ENCODE measurements at places on chromosomes 5 and 9.

- DNase-seq = no peak
These were observed 96.4 kb upstream of the SPOCK1 start for GRCh38 chr5:137595396-137596079.

GRCh38 chr5:36854402-36855140 is 22.0 kb upstream of the NIPBL start:
- DNase-seq = no peak

GRCh38 chr9:38094165-38094564 is 25.1 kb upstream of the SHB start:
- DNase-seq = no peak

DNA sequence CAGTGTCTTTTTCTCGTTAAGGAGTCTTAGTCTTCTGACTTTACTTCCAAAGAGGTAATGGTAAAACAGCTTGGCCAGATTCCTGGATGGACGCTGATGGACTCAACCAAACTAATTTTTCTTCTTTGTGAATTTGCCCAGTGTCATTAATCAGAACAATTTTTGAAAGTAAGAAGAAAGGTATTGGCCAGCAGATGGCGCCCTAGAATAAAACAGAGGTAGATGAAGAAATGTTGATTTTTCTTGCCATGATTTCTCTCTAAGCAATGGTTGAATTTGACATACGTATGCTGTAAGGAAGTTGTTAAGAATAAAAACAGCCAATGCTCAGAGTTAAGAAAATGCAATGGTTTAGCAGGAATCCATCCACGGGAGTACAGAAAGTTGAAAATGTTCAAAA is 500.0 kb downstream of the DIRAS2 start:
- DNase-seq = peak; percentile 4

DNA sequence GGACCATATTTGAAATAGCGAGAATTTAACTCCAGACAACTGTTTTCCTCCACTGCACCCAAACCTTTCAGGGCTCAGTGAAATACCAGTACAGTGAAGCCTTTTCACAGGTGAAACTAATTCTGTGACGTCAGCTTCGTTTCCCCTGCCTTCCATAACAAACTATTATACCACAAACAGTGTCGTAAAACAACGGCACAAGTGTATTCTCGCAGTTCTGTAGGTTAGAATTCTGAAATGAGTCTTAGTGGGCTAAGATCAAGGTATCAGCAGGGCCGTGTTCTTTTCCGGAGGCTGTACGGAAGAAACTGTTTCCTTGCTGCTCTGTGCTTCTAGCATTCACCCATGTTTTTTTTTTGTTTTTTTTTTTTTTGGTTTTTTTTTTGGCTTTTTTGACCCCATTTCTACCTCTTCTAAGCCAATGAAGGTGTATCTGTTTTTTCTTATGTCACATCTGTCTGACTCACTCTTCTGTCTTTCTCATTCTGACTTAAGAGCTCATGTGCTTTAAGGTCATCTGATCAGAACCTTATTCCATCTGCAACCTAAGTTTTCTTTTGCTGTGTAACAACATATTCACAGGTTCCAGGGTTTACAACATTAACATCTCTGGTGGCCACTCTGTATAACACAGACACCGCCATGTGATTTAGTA is 20.1 kb downstream of the ISOC1 start:
- no peak for DNase-seq

- DNase-seq = no peak
These were observed 304.4 kb downstream of the RAB3C start for GRCh38 chr5:58887311-58887710.

GRCh38 chr9:100070104-100071041 is 28.4 kb downstream of the ERP44 start:
- DNase-seq = no peak

DNA sequence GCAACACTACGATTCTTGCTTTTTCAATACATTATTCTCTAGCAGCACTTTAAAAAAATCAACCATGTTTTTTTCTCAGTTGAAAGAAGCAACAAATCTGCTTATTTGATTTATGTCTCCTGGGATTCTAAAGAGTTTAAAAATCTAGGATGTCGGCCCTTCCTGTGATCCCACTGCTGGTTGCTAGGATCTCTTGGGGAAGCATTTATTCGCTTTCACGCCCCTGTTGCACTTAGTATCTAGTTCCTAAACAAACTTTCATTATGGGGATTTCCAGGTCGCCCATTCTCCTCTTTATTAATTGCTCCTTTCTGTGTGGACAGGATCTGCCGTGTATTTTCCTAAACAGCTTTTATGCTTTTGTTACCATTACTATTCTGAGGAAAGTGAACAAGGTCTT is 313.5 kb downstream of the AGTPBP1 start:
- DNase-seq = no peak

DNA sequence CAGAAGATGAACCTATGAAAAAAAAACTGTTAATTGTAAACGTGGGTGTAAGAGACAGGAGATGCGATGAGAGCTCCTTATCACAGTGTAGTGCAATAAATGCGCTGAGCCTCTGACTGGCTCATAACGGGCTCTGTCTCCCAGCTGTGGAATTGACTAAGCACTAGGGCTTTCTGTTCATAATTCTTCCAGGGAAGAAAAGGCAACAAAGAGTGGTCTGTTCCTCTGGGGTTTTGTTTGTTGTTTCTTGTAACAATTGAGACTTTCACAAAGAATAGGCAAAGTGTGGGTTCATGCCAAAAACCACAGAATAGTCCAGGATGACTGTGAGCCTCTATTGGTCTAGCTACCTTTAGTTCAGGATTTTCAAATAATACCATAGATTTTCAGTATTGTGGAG is 39.4 kb downstream of the UBE2QL1 start:
- no peak for DNase-seq

DNA sequence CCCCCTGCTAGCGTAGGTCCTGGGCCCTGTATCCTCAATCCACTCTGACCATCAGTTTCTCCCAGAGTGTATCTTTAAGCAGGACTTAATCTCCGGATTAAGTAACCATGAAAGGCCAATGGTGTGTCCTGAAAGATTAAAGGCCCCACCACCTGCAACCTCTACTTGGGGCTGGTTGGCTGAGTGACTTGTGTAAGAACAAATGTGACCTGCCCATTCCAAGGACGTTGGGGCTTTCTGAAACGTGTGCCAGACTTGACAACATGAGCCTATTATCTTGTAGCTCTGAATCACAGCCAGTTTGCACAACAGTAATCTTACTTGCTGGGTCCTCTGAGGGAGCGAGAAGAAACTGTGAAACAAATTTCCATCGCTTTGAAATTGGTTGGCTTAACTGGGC is 3.1 kb upstream of the PRELID2 start:
- DNase-seq = no peak

- DNase-seq = no peak
These were observed 4.3 kb upstream of the GM2A start for GRCh38 chr5:151248651-151249050.

DNA sequence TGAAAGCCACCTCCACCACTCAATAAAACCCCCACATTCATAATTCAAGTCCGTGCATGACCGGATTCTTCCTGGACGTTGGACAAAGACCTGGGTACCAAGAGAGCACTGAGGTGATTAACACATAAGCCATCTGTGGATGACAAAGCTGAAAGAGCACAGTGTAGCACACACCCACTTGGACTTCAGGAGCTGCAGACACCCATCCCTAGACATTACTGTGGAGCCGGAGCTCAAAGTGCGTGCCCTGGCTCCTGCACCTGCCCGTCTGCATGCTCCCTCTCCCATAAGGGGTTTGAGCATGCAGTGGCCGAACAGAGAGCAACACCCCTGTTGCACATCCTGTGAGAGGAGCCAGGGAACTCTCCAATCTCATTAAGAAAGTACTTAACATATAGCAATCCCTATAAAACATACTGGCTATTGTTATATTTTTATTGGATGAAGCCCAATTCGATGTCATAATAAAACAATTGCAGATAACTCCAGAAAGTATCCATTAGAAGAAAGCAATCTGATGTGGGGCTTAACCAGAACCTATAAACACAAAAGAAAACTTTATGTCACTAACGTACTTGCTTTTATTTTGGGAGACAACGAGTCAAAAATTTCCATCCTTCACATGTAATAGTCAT is 1174.2 kb upstream of the C9orf72 start:
- no peak for DNase-seq

DNA sequence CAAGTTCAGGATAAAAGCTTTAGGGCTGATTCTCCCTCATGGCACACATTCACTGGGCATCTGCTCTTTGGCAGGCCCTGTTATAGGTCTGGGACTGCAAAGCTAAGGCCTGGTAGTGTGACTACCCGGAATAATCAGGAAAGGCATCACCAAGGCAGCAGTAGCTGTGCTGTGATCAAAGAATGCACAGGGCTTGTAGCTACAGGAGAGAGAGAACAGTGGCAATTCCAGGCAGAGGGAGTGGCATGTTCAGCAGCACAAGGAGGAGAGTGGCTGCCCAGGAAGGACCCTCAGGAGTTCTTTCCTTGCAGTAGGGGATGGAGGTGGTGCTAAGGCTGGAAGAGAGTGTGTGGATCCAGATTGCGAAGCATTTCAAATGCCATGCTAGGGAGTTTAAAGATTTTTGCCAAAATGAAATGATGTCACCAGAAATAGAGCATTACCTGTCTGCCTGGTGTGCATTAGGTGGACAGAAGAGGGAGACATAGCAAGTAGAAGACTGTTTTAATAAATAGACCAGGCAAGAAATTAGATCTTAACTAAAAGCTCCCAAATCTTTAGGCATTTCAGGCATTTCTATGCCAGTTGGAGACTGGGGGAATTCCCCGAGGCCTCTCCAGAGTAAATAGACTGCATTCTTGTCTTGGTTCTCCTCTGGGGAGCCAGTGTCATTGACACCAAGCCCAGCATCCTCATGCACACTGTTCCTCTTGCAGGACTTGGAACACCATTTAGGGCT is 69.1 kb downstream of the GPR21 start:
- no peak for DNase-seq

DNA sequence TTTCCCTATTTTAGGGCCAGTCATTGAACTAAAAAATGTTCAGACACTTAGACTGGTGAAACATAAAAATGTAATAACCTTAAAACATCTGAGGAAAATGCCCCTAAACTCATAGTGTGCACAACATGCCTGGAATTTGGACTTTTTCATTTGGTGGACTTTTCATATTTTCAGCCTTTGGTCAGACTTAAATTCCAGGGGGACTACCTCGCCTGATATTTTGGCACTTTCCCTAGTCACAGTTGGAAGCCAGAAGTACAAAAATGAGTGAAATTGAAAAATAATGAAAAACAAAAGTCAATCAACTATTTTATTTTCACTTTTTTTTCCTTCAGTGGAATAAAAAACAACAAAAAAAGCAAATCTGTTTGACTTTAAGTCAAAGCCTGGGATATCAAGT is 256.2 kb downstream of the ACTL7B start:
- no peak for DNase-seq

GRCh38 chr5:143585970-143586369 is 182.5 kb upstream of the NR3C1 start:
- no peak for DNase-seq

DNA sequence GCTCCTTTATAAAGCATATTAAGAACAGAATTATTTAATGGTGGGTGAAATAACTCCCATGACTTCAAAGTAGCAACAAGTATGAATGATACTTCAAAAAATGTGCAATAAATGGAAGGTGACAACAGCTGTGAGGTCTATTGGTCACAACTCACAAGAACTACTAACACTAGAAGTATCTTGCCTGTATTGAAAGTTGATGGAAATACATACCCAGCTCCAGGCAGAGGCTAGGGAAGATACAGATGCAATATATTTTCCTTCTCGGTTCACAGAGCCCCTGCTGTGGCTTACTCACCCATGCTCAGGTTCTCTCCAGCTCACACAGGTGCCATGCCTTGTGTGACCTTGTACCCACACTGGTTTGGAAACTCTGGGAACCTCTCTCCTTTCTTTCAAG is 133.8 kb downstream of the LIFR start:
- no peak for DNase-seq

- no peak for DNase-seq
These were observed 503.6 kb downstream of the ELAVL2 start for GRCh38 chr9:23322392-23322791.

DNA sequence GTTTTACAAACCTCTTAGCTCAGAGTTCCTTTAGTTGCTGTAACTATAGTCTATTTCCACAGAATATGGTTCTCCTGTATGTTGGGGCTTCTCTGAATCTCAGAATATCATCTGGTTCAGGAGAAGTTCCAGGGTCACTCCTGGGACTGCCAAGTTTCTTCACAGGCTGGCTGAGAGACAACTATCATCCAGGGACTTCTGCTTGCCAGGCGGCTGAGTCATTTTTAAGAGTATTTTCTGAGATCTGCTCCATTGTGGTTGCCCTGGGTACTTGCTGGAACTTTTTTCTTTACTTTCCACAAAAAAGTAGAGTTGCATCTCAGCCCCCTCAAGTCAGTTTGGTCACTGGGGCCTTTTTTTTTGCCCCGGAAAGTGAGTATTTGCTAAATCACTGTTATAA is 566.5 kb downstream of the LRRC70 start:
- DNase-seq = no peak

DNA sequence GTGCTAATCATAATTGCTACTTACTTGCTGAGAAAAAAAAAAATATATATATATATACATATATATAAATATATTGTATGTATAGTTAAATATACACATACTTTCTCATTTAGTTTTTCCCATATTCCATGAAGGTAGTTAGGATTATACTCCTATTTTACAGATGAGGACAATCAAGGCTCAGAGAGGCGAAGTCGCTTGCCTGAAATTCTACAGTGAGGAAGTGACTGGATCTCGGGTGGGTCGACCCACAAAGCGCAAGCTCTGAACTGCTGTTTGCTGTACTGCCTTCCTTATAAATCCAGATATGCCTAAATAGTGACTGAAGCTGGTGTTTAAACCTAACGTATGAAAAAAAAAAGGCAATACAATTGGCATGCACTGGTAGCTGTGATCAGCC is 148.3 kb upstream of the TBC1D2 start:
- no peak for DNase-seq

DNA sequence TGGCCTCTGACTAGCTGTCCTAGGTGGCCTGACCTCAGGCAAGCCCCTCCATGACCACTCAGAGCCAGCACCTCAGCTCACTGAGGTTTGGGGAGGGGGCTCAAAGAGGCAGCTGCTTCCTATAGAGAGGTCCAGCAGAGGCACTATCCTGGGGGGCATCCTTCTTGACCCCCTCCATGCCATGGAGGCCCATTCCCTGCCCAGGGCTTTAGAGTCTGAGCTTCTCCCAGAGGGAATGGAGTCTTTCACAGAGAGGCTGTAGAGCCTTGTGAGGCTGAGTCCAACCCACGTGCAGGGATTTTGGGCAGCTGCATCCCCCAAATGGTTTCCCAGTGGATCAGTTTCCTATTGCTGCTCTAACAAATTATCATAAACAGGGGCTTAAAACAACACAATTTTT is 16.9 kb downstream of the IRF1 start:
- no peak for DNase-seq

DNA sequence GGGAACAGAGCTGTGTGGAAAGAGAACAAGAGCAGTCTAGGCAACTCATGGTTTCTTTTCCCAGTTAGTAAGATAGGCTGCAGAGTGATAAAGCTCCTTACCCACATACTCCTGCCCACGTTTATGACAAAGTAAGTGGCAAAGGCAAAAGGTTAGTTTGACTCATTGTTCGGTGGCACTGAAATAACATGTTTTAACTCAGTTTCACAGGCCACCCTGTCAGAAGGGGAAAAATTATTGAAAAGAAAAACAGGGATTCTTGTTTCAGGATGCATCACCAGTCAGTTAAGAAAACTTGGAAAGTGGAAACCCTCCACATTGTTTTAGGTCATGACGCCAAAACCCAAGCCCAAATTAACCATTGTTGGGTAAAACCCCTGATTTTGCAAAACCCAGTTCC is 22.3 kb upstream of the DAB2 start:
- no peak for DNase-seq
